Heart left ventricle (tissue), 16 donors: ENCODE measurements at places on chromosomes 12 and 14. TPM values are rescaled to one million over a fixed set of nuclear protein-coding genes. Genes with fewer than 3 reads are reported as not detected.

GRCh38 chr12:71607494-71608330 is 55.9 kb downstream of the ZFC3H1 start:
- DNase-seq, result no peak

The NANOG gene
- total RNA-seq, result not detected

The FOXN3 gene
- total RNA-seq, result 106 TPM

- peak; percentile 32 for DNase-seq
These were observed 198.7 kb downstream of the EFCAB11 start for GRCh38 chr14:89755816-89756215.

DNA sequence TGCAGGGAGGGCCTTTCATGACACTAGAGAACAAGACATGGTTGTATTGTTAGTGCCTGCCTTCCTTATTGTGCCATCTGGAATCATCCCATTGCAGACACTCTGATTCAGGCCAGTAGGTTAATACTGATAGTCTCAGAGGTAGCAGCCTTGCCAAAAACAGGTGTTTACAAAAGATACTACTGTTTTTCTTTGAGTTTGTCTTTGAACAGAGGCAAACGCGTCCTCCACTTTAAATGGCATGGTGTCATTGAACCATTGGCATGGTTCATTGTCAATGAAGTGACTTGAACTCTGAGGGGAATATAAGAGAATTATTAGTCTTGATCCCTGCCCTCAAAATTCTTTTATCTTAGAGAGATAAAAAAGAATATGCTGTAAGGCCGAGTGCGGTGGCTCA is 4.2 kb downstream of the FNTB start:
- DNase-seq, result no peak

- no peak for DNase-seq
These were observed 83.6 kb downstream of the NOS1 start for GRCh38 chr12:117277875-117278274.

DNA sequence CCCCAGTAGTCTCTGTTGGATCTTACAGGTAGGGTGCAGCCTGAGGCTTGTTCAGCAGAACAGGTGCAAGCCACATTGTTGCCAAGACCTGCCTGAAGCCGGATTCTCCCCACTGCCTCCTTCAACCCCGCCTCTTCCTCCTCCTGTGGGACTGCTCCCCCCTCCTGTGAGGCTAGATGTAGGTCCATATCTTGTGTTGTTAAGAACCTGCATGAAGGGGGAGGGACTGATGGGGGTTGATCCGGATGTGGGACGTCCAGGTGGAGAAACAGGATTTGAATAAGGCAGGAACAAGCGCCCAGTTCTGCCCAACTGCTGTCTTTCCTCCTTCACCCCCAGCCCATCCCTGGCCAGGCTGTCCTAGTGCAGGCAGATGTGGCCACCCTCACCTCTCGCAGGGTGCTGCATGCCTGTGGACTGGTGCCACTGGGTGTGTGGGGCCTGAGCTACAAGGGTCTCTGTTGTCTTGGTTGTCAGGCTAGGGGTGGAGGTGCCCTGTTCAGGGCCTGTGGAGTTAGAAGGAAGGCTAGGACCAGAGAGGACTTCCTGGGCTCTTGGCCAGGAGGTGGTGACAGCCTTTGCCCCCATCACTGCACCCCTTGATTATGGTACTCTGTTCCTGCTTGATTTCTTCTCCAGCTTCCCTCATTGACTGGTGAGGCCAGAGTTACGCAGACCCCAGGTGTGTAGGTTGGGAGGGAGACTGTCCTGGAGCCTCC is 1.4 kb downstream of the NR4A1 start:
- peak; percentile 43 for DNase-seq

The FOXN4 gene
- total RNA-seq, result not detected

The ITGA5 gene
- 95.0 TPM for total RNA-seq

- DNase-seq, result peak; percentile 25
These were observed 21.6 kb downstream of the SPATS2 start for GRCh38 chr12:49388682-49389386.
